MM.1S (cell line): ENCODE measurements at places on chromosomes 12 and 14.

DNA sequence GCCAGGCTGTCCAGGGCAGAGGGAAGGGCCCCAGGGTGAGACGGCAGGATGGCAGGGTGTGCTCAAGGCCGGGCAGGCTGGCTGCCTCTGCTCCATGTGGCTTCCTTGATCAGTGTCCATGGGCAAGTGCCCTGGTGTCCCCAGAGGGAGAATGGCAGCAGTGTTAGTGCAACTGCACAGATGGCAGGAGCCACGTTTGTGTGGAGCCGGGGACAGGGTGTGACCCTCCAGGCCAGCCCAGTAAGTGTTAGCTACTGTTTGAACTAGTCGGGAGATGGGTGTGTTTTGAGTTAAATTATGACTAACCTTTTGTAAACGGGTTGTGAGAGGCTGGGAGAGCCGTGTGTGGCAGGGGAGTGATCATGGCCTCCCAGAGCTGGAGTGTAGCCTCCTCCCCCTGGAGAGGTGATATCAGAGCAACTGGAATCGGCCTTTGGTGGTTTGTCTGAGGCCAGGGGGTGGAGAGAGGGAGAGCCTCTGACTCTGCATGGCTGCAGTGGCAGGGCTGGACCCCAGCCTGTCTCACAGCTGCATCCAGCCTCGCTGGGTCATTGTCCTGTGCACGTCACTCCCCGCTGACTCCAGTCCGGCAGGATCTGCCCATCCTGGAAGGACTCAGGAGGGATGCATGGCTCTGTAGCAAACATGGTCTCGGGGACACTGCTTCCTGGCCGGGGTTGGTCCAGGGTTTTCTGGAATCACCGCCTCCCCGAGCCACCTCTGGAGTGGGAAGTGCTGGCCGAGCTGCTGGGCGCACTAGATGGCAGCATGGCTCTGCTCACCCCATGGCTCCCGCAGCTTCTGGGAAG lies 27.8 kb downstream of the AACS start:
- DNase-seq, result no peak

GRCh38 chr12:130183585-130184370 lies 21.5 kb downstream of the FZD10 start:
- no peak for DNase-seq

DNA sequence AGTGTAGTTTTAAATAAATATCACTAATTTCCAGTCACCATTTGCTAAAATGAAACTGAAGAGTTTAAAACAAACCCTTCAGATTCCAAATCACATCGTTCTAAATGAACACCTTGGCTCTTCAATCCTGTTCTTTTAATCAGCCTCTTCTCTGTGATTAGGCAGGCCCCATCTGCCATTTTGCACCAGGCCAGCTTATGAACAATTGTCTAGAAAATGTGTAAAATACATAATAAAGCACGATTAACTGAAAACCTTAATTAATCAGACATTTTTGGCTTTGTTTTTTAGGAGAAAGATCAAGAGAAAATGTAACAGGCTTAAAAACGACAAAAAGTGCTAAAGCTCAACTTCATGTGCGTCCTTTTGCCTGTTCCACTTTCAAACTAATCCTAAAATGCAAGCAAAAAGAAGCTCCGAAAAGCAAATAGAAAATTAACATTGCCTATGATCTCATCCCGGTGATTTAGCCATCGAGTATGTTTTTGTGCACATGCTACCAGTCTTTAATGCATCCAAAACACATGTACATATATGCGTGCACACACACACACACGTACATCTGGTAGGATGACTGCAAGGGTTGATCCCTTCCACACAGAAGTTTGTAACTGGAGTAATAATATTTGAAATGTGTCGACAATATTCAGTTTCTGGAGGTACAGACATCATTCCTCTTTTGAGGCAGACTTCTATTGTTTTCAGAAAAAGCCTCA lies 288.6 kb downstream of the FOXN3 start:
- no peak for DNase-seq

DNA sequence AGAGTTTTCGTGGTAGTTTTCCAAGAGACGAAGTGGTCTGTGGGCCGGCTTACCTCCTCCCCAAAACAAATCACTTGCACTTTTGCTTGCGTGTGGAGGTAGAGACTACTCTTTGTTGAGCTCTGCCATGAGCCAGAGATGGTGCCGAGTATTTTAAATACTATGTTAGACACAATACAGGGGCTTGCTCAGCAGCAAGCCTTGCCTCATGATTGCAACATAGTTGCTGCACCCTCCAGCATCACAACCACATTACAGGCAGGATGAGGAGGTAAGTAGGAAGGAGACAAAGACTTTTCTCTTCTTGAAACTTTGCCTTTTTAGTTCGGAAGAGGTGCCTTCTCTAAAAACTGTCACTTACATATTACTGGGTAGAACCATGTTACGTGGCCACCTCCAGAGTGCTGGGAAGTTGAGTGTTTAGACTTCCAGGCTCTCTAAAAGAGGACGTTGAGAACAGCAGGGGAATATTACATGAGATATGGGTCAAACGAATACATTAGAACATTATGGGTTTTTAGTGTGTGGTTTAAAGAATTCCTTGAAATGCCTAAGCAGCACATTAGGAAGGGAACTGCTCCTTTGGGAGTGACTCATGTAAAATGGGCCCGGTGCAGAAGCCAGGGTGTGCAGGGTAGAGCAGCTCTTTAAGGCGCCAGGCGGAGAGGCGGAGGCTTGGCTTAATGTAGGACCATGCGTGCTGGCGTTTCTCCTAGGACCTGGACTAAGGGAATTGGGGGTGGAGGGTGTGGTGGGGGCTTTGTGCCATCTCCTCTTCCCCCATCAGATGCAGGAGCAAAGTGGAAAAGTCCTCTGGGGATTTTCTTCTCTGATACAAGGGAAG lies 110.6 kb upstream of the PRMT8 start:
- DNase-seq, result no peak

- no peak for DNase-seq
Observed at GRCh38 chr12:75814851-75815754, 216.5 kb downstream of the PHLDA1 start.

DNA sequence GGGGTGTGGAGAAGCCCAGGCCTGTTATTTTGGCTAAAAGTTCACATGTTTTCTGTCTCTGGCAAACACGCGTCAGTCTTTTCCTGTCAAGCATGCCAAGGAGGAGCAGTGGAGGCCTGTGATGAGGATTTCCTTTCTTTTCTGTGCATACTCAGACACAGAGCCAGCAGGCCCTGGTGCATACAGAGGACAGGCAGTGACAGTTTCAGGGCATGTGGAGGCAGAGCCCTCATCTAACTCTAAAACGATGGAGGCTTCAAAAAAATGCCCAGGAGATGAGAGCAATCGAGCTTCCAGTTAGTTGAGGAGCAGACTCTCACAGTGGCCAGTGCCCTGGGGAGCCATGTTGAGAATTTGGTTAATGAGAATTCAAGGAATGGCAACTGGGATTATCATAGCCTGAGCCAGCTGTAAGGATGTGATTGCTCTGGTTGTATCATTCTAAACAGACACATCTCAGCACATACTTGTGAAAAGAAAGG lies 66.5 kb downstream of the TRAFD1 start:
- no peak for DNase-seq

DNA sequence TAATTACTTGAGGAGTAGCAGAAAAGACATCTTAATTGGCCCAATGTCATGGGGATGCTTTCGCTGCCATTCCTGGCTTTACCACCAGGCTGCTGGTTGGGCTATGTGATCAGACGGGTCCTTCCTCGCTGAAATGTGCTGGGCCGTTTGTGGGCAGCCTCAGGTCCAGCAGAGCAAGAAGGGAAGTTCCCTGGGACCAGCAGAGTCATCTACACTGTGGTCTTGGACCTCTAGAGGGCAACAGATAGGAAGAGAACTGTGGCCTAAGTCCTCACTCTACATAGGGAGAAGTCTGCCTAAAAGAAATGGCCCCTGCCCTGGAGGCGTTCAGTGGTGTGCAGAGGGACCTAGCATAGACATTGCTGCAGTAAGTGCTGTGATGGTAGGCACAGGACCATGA lies 10.9 kb downstream of the EVL start:
- DNase-seq, result no peak

- DNase-seq, result no peak
Observed at GRCh38 chr14:62470935-62471334, 574.3 kb downstream of the KCNH5 start.

- no peak for DNase-seq
Observed at GRCh38 chr12:131046813-131047788, 93.4 kb downstream of the ADGRD1 start.

DNA sequence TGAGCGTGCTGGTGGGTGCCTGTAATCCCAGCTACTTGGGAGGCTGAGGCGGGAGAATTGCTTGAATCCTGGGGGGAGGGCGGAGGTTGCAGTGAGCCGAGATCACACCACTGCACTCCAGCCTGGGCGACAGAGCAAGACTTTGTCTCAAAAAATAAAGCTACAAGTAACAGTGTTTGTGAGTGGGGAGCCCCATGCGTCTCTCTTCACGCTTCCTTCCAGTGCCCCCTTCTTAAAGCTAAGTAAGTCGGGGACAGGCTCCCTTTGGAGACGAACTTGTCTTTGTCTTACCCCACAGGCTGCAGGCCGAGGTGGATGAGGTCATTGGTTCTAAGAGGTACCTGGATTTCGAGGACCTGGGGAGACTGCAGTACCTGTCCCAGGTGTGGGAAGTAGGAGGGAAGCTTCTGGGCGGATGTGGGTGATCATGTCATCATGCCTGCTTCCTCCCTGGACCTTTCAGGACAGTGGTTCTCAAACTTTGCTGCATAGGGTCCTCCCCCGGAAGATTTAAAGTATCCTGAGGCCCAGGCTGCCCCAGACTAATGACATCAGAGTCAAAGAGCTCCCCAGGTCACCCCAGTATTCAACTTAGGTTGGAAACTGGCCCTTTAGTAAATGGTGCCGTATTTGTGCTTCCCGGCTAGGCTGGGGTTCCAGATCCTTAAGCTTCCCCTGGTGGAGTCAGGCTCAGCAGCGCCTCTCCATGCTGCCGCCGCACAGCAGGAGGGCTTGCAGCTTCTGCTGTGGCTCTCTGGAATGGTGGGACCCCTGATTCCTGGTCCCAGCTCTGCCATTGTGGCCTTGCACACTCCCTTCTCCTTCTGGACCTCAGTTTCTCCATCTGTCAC lies 37.1 kb downstream of the CYP46A1 start:
- no peak for DNase-seq

- no peak for DNase-seq
Observed at GRCh38 chr12:78118036-78118435, 287.3 kb downstream of the NAV3 start.

- DNase-seq, result no peak
Observed at GRCh38 chr14:68770553-68771286, 22.1 kb downstream of the ZFP36L1 start.

DNA sequence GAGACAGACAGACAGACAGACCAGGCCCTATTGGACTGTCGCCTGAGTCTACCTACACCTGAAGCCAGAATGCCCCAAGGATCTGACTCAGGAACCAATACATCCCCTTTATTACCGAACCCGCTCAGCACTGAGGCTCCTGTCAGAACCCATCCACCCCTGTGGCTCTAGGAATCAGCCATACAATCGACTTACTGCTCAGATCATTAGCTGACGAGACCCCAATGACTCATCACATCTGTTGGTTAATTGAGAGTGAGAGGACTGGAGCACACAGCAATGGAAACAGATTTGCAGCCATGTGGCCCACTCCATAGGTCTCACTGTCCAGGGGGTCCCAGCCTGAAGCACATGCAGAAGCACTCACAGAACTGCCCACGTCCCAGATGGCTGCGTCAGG lies 15.2 kb downstream of the ITPK1 start:
- DNase-seq, result no peak

DNA sequence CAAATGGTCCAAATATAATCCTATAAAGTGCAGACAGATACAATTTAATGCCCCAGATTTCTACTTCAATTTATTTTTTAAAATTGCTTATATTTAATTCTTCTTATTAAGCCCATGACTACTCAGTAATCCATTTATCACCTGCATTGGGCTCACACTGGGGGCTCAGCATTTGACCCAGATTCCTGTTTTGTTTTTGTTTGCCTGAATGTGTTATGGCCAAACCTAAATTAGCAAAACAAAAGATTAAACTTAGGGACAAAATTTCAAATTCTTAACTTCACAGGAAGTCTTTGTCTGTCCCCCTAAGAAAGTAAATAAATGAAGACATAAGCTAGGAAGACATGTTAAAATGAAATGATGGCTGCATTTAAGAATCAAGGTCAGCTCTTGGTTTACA lies 322.3 kb downstream of the RMST start:
- no peak for DNase-seq

DNA sequence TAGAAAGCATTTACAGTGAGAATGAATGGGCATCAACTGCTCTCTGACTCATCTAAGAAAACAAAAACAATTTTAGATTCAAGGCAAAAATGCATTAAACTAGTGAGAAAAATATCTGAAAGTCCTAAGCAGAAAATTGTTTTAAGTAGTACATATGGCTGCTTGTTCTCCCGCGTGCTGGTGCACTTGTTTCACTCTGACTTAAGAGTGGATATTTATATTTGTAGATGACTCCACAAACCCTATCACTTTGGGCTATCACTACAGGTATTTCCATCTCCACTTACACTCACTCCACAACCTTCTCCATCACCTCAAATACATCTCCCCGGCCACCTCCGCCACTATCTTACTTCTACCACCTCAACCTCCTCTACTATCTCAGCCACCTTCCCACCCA lies 253.9 kb upstream of the EGLN3 start:
- no peak for DNase-seq

DNA sequence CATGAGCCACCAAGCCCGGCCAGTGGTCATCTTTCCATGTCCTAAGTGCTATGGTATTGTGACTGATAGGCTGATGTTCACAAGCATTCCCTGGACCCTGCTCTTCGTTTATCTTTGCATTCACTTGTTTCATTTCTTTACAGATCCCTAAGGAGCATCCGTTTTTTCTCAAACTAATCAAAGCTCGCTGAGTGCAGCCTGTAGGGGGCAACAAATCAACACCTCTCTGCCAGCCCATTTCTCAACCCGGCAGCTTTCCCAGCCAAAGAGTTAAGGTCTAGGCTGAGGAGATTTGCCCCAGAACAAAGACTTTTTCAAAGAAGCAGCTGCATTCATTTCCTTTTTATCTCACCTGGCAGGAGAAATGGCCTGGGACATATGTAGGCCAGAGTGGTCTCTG lies 12.1 kb downstream of the SIRT4 start:
- peak; percentile 8 for DNase-seq
